IPS DF 6.9 (cell line): ENCODE measurements at places on chromosomes 7 and 10.

GRCh38 chr7:3260401-3260715 is 40.7 kb upstream of the SDK1 start:
- no peak for DNase-seq

DNA sequence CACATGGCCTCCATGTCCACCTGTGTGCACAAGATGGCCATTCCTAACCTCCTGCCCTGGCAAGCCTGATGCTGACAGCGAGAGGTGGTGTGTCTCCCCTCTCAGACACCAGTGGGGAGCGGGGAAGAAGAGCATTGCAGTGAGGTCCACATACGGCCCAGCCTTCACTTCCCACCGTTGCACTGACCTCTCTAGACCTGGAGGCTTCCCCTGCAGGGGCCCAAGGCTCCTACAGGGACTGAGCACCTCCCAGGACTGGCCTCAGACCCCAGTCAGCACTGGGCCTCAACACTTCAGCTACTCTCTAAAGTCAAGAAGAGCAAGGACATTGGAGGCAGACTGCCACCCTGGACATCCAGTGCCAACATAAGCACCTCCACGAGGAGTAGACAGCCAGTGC is 15.9 kb downstream of the STK32C start:
- no peak for DNase-seq

DNA sequence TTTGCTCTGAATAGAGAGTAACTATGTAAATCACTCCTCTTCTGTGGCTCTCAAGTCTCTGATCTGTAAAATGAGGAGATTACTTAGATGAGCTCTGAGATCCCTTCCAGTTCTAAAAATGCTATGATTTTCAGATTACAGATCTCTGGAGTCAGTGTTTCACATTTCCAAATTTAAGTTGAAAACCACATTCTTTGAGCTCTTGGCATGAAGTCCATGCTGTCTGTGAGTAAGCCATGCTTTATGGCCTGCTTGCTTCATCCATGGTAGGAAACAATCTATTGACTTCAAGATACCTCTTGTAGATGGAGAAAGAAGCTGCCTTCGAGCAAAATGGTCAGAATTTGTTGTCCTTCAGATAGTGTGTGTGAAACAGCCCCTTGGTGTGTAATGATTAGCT is 64.9 kb downstream of the CELF2 start:
- no peak for DNase-seq

- DNase-seq: no peak
Measured at GRCh38 chr10:130378556-130379400, 242.6 kb downstream of the GLRX3 start.

DNA sequence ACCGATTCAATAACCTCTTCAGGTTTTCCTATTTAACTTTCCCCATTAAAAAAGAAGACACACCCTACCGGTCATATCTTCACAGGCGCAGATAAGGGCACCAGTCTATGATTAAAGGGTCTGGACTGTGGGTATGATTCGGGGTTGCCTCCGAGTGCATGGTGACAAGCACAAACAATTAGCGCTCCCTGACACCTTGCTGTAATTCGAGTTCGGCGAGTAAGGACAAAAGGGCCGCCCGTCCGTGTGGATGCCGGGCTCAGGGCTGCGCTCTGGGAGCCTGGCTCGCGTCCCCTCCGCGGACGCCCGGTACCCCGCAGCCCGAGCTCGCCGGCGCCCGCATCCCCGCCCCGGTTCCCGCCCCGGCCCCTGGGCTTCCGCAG is 111.9 kb upstream of the RHEB start:
- no peak for DNase-seq

DNA sequence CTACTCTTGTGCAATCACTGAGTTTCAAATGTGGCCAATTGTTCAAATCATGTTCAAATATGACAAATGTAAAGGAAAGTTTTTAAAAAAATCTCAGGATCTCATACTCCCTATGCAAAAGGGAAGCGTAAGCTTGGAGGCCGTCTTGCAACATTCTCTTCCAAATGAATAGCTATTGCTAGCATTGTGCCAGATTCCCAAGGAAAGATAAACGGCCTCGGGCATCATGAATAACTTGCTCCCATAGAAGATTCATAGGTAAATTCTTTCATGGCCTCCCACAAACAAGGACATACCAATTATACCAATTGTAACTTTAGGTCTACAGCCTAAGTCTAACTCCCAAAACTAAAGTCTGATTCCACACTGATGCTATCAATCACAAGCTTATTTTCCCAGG is 416.9 kb downstream of the THSD7A start:
- DNase-seq: no peak

DNA sequence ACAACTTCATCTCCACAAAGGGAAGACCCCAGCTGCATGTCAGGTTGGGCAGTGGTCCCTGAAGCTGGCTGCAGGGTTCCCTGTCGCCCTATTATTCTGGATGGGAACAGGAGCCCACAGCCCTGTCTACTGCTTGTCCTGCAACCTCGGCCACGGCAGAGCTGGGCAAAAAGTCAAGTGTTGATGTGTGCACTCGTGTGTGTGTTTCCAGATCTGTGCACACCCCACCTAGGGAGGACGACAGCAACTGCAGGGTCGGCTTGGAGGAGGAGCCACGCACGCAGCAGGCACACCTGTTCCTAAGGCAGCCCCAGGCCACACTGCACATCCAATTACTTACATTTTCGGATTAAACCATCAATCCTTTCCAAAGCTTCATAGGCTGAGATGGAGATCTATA is 23.6 kb downstream of the PITRM1 start:
- no peak for DNase-seq

DNA sequence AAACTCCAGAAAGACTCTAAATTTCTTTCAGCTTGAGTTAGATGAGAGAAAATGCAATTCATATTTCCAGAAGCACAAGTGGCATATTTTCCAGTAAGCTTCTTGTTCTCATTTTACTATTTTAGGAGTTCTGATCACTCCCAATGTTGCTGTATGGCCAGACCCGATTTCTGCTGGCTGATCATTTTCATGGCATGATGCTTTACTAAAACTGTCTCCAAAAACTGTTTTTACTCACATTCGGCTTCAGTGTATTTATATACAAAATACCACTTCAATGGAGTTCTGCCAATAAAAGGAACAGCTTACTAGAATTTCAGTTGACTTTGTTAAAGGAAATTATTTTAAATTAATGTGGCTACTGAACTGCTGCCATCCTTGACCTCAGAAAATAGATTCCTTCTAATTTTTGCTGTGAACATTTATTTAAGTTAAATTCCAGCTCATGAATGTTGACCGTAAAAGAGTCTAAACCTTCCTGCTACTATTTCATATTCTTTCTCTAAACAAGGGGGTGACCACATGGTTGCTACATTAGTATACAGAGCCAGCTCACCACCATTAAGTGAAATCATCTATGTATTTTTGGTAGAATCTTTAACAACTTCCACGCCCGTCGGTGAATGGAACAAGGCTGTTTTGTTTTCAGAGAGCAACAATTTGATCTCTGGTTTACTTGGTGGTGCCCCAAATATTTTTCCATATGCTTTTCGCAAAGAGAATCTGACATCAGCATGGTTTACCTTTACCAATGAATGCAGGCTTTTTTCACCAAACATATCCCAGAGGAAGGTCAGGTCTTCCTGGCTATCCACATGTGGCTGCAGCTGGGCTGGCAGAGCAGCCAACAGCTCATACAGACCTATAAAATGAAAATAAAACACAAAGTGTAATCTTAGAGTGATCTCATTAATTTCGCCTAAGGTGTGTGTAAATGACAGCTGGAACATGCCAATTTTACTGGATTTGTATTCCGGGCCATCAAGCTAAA is 101.2 kb downstream of the MPP7 start:
- no peak for DNase-seq

DNA sequence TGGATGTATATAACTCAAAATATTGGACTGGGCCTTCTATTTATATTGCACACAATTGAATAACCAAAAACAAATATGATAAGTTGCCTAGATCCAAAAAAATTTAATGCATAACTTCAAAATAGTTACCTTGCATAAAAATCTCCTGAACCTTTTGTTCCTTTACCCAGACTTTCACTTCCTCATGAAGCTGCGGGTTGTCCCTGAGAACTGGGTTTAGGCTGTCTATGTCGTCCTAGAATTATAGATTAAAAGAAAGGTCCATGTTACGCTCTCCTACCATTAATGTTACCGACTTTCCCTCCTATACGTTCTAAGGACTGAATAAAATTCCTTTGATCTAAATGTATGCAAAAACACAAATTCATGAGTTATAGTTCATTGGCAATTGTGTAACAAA is 86.6 kb downstream of the NRBF2 start:
- DNase-seq: no peak

- no peak for DNase-seq
Measured at GRCh38 chr7:131235489-131236317, 92.0 kb upstream of the MKLN1 start.

DNA sequence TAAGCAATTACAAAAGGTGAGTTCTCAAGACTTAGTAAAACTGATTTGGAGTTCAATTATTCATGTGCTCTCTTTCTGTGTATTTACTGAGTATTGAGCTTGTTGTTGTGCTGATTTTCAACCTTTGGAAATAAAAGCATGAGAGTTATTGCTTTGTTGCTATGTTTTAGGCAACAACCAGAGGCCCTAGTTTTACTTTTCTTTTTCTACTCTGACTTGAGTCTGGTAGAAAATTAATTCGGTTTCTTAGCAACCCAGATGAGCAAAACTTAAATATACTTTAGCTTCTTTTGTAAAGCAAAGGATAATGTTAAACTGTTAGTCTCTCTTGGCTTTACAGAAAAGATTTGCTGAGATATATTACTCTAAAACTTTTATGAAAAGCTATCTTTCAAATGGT is 66.4 kb upstream of the SCIN start:
- DNase-seq: no peak

- no peak for DNase-seq
Measured at GRCh38 chr7:94422136-94422535, 27.4 kb downstream of the COL1A2 start.

GRCh38 chr10:80272793-80273522 is 16.5 kb downstream of the MAT1A start:
- no peak for DNase-seq

DNA sequence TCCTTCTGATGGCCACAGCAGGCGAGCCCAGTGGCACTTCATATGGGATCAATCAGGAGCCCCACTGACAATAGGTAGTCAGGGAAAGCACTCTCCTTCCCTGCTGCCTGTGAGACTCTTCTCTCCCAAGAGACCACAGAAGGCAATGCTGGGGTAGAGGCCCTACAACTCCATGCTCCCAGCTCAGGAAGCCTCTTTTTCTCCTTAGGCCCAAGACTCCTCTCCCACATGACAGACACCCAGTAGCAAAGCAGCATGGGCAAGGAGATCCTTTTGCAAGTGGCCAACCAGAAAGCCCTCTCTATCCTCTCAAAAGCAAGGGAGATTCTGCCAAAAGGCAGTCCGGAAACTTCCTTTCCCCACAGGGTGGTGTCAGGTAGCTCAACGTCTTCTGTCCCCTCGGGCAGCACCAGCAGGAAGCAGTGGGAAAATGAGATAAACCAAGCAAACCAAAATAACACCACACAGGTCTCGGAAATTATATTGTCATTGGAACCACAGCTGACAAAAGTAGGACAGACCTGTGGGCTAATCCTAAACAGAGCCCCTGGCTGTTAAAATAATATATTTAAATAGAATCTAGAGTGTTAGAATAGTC is 172.7 kb upstream of the GDF10 start:
- DNase-seq: no peak

DNA sequence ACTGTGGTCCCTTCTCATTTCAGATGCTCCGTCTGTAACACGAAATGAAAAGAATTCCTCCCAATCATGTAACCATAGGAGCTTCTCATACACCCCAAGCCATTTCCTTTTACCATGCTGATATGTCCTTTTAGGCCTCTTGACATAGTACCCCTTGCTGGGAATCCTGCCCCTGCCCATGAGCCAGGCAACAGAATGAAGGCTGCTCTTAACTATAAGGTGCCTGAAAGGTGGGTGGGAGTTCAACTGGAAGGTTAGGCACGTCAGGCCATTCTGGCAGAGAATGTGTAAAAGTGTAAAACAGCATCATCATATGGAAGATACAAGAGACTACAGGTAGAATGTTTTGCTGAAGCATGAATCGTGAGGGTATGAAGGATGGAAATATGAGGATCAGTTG is 22.5 kb downstream of the IL2RA start:
- DNase-seq: no peak

DNA sequence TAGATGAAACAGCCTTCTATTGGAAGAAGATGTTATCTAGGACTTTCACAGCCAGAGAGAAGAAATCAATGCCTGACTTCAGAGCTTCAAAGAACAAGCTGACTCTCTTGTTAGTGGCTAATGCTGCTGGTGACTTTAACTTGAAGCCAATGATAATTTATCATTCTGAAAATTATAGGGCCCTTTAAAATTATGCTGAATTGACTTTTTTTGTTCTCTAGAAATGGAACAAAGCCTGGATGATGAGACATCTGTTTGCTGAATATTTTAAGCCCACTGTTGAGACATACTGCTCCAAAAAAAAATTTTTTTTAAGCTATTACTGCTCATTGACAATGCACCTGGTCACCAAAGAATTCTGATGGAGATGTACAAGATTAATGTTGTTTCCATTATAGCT is 189.2 kb downstream of the MBL2 start:
- DNase-seq: no peak

- no peak for DNase-seq
Measured at GRCh38 chr10:21926949-21927348, 76.6 kb downstream of the DNAJC1 start.

DNA sequence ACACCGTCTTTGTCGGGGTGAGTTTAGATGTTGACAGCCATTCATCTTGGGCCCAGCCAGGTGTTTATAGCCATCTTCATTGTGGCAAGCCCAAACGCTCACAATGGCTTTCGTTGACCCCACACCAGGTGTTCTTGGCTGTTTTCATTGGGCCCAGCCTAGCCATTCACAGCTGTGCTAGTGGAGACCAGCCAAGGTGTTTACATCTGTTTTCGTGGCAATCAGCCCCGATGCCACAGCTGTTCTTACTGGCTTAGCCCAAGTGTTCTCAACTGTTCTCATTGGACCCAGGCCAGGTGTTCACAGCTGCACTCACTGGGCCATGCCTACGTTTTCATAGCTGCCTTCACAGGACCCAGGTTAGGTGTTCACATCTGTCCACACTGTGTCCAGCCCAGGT is 7.7 kb downstream of the FRG2B start:
- no peak for DNase-seq

DNA sequence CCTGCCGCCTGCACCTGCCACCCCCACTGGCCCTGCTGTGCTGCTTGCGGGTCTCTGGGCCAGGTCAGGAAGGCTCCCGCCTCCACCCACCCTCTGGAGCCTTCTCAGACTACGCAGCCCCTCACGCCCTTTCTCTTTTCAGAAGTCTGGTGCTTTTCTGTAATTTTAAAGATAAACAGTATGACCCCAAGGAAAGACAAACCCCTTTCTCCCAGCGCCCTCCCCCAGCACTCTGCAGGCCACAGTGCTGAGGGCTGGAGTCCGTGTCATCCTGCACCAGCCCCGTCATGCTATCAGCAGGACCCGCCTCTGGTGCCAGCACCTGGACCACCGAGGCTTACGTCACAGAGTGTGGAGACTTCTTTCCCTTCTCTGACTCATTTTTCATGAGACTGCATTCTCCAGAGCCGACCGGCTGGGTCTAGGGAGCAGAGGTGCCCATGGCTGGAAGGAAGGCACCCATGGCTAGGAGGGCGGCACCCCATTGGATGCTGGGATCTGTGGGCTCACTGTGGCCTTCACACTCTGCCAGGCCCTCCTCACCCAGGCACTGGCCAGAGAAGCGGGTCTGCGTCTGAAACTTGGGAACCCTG is 53.4 kb downstream of the CFAP46 start:
- no peak for DNase-seq
